ENCODE measurements at places on chromosomes 13 and 19.

GRCh38 chr13:95188128-95188527 is 113.1 kb downstream of the ABCC4 start:
- DNase-seq = no peak

DNA sequence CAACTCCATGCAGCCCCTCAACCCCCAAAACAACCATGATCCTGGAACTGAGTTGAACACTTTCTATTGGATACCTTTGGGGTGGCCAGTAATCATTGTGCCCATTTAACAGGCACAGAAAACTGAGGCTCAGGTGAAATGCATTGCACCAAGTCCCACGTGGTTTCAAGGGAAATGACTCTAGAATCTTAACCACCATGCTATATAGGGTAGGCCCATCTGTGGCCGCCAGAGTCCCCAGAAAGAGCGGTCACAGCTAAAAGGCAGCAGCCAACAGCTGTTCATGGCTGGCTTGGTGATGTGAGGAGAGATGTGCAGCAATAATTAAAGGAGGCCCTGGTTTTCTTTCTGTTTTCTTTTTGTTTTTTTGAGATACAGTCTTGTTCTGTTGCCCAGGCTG is 2.6 kb downstream of the CNN1 start:
- no peak for DNase-seq

DNA sequence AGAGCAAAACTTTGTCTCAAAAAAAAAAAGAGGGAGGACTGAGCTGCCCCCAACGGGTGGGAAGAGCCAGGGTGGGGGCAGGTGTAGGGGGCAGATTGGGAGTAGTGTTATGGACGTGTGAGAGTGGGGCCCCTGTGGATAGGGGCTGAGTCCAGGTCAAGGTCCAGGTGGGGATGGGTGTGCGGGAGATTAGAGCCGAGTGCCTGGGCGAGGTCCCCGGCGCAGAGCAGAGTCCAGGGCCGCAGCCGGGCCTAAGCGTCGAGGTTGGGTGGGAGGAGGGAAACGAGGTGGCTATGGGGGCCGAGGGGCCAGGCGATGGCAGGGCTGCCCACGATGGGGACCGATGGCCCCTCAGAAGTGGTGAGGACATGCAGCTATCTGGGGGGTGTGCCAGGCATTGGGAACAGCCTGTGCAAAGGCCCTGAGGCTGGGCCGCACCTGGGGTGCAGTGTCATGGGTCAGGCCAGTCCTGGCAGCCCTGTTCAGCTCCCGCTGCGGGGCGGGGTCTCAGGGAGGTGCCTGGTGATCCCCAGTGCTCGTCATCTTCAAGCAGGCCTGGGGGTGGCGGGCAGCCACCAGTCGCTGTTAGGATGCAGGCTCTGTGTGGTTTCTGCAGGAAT is 12.3 kb upstream of the MISP start:
- no peak for DNase-seq

DNA sequence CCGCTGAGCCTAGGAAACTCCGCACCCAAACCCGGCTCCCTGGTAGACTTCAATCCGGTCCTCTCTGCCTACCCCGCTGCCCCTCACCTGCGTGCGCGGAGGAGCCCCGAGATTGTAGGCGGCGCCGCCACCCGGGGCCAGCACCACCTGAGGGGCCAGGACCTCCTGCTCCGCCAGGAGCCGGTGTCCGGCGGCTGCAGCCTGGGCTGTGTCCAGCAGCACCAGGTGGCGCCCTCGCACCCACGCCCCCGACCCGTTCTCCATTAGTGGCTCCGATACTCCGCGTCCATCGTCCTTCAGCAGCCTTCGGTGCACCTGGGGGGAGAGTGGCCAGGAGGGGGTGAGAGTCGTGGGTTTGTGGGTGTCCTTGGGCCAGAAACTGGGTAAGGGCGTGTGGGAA is 18.5 kb downstream of the MAN2B1 start:
- no peak for DNase-seq

- no peak for DNase-seq
These were observed 866.7 kb upstream of the SPRY2 start for GRCh38 chr13:81207636-81208035.

DNA sequence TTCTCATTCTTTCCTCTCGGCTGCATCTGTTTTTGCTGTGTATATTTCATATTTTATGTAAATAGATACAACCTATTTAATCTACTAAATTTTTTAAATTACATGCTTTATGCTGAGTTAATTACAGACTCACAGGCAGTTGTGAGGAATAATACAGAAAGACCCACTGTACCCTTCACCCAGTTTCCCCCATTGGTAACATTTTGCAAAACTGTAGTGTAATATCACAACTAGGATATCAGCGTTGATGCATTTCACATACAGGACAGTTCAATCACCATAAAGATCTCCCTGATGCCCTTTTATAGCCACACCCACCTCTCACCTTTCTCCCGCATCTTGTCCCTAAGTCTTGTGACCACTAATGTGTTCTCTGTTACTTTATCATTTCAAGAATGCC is 43.5 kb downstream of the GSX1 start:
- DNase-seq = no peak

DNA sequence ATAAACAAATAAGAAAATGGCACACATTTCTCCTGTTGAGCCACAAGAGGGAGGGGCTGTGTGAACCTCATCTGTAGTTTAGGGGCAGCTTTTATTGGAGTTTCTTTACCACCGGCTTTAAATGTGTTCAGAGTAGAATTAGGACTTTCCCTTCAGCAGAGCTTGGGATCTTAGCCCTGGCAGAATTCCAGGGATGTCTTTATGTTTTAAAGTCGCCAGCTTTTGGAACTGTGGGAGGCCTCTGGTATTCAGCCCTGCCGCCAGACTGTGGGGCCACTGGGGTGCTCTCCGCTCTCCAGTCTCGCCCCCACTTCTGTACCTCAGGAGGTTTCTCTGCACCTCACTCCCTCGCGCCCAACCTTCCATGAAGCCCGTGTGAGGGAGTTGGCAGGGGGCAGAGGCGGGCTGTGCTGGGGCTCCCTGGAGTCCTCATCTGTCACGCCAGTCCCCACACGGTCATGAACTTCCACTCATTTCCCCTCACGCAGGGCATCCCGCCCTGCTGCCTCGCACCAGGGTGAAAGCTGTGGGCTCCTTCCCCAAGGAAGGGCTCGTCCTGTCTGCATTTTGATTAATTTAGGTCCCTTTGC is 31.5 kb downstream of the CCDC8 start:
- no peak for DNase-seq

DNA sequence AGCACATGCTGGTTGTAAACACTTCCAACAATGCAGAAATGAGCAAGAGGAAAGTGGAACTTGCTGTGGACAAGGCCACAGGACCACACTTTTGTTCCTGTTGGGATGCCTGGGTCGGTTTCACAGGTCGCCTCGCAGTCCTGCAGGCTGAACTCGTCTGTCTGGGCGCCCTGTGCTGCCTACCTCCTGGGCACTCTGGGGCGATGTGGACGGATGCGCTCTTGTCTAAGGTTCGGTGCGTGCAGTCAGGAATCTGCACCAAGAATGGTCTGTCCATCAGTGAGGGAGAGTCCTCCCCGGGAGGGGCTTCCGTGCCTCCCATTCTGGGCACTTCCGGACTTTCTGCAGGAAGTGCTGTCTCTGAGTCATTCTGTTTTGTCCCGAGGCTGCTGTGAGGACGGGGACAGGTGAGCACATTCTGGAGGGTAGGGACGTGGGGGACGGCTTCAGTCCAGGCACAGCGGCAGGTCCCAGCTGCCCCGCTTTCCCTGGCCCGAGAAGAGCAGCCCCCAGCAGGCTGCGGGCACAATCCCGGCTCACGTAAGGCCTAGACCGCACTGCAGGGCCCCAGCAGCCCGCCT is 24.1 kb upstream of the SLITRK1 start:
- DNase-seq = no peak

DNA sequence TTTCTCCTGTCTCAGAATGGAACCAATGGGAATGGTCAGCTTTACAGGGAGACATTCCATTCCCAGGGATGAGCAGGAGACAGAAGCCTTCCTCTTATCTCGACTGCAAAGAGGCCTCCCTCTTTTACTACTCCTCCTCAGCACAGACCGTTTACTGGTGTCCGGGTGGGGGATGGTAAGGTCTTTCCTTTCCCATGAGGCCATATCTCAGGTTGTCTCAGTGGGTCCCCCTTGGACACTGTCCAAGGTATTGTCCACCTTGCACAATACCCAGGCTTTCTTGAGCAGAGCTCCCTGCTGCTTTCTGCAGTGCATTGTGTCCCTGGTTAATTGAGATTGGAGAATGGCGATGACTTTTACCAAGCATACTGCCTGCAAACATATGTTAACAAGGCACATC is 7.5 kb upstream of the ZNF808 start:
- DNase-seq = no peak

DNA sequence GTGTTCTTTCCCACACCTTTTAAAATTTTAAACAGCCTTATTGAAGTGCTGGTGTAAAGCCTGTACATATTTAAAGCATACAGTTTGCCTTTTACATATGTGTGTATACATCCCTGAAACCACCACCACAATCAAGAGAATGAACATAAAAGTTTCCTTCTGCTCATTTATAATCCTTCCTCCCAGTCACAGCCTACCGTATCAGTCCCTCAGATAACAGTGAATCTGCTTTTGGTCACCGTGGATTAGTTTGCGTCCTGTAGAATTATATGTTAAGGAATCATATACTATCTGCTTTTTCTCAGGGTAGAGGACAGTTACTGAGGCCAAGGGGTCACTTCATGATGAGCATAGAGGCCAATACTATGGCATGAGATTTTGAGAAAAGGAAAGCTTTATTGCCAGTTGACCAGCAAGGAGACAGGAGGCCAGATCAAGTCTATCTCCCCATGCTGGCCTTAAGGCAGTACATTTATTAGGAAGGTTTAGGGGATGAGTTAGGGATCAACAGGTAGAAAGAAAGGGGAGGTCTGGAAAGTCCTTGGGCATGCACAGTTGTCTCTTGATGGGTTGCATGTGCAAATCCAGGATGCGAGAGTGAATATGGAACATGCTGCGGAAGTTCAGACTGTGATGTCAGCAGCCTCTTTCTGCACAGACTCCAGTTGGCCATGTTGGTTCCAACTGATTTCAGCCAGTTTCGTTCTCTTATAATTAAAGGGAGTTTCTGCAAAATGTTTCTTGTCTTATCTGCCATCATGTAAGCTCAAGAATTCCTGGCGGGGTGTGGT is 36.3 kb upstream of the LSM14A start:
- DNase-seq = no peak

DNA sequence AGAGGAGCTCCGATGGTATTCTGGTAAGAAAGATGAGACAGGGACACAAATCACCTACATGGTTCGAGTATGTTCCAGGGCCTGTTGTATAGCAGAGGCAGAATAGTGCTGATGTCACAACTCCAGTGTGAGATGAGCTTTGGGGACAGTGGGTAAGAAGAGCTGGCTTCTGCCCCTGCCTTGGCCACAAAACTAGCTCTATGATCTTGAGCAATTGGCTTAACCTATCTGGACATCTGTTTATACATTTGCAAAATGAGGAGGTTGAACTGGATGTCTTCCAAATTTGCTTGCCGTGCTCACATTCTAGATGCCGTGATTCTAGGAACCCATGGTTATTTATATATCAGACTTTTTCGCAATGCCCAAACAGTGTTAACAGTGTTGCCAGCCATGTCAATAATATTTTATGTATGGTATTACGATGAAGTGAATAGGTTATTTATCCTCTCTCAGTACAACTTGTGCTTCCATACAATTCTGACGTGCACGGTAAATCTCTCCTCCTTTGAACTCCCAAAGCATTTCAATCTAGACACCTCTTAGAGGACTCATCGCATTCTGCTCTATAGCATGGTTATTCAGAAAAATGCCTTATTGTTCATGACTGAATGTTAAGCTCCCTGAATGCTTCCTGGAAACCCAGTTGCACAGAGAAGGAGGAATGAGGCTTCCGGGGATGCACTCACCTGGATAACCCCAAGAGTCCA is 316.0 kb downstream of the FOXO1 start:
- DNase-seq = no peak

- DNase-seq = no peak
These were observed 90.1 kb downstream of the FOXO1 start for GRCh38 chr13:40576369-40576768.

DNA sequence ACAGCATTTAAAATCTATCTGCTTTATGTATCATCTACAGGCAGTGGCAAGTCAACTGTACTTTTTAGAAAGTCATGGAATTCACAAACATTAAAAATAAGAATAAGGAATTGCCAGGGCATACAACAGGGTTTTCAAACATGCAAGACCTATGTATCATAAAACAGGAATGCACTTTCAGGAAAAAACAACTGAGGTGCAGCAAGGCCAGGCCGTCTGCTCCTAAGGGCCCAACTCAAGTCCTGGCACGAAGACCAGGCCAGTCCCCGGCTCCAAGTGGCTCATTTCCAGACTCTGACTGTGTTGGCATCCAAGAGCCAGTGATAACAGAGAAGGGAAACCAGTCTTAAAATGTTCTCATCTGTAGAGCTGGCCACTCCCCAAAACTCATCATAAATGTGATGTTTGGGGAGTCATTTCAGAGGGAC is 7.1 kb downstream of the RFX2 start:
- peak; percentile 40 for DNase-seq

DNA sequence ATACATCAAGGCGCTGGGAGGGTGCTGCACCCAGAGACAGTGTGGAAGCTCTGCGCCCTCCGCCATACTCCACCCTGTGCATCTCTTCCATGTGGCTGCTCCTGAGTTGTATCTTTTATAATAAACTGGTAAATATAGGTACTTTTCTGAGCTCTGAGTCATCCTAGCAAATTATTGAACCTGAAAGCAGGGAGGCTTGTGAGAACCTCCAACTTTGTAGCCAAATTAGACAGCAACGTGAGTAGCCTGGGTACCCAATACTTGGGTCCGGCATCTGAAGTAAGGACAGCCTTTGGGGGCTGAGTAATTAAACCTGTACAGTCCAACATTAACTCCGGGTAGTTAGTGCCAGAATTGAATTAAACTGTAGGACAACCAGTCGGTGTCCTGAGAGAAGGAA is 57.4 kb downstream of the RUBCNL start:
- no peak for DNase-seq

GRCh38 chr13:28204690-28205443 is 66.5 kb downstream of the PAN3 start:
- DNase-seq = no peak

- DNase-seq = no peak
These were observed 2.2 kb upstream of the CYP4F22 start for GRCh38 chr19:15506074-15506571.

DNA sequence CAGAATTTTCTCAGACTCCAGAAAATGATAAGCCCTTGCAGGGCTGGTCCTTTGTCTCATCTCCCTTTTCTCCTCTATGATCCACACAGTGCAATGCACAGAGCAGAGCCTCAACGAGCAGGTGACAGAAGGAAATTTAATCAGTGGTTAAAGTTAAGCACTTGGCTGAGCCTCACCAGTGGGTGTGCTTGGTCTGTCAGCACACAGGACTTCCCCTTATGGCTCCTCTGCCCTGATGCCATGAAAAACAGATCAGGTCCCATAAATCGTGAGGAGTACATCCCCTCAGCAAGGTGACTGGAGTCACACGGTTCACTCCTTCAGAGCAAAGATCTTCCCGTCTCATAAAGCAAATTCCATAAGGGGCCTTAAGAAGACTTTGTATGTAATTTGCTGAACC is 818.2 kb downstream of the UQCRFS1 start:
- no peak for DNase-seq

- peak; percentile 49 for DNase-seq
These were observed 59.8 kb downstream of the URI1 start for GRCh38 chr19:30001791-30002190.
